ENCODE measurements at places on chromosomes 2 and 18.

DNA sequence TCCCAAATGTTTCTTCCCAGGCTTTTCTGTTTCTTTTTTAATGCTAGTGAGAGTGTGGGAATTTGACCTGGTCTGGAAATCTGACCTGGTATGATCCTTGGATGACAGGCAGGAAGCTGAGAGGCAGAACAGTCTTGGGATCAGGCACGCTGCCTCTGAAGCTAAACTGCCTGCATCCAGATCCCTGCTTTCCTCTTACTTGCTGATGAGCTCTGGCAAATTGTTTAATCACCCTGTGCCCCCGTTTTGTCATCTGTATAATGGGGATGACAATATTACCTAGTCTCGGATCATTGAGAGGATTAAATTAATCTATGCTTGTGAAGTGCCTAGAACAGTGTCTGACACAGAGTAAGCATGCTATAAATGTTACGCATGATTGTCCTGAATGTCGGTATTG lies 3.3 kb downstream of the KLHL23 start:
- H3K27me3 ChIP-seq = peaks cover 9% of the 10 kb centered on the region
- no peak for DNase-seq
- peaks cover 14% of the 10 kb centered on the region for H3K36me3 ChIP-seq

GRCh38 chr2:205709319-205709718 lies 27.0 kb downstream of the NRP2 start:
- no peaks in the 10 kb centered on the region for H3K27me3 ChIP-seq
- no peak overlapping the region for H3K4me3 ChIP-seq
- no peak overlapping the region for H3K27ac ChIP-seq
- no peaks in the 10 kb centered on the region for H3K36me3 ChIP-seq
- DNase-seq = no peak

DNA sequence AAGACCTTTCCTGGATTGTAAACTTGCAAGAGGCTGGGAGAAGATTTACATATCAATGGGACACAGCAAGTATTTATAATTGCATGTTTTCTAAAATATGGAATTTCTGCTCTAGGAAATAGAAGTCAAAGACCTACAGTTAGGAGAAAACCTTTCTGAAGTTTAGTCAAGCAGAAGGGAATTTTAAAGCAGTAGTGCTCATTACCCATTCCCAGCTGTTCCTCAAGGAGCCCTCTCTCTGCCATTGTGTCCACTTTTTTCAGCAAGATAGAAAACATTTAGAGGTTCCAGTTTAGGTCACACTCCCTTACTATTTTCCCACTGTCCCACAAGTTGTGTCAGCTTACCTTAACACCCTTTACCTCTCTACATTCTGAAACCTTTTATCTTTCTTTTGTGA lies 584.0 kb upstream of the CHAC2 start:
- no peaks in the 10 kb centered on the region for H3K36me3 ChIP-seq
- H3K4me3 ChIP-seq = no peak overlapping the region
- no peak overlapping the region for H3K27ac ChIP-seq
- DNase-seq = no peak

DNA sequence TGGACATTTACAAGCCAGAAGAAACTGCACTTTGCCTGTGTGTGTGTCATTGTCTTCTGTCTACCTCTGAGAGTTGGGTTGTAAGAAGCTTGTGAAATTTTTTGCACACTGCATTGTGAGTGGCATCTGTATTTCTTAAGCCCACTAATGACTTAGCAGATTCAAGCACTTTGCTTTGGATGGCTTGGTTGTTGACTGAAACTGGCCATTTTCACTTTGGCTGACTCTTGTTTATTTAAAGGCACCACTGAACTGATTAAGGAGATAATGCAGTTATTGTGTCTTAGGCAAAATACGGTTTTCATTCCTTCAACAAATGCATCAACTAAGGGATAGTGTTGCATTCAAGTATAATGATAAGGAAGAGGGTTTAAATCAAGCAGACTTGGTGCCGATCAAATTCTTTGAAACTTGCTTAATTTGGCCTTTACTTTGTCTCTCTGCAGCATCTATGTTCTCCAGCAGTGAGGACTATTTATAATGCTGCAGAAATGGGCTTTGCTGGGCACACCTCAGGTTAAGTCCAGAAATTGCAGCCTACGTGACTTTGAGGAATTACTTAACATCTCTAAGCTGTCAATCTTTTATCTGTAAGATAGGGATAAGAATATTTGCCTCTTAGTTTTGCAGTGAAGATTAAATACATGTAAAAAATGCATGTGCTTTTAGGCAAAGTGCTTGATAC lies 142.0 kb downstream of the CCDC85A start:
- peaks cover 3% of the 10 kb centered on the region for H3K36me3 ChIP-seq
- H3K4me3 ChIP-seq = no peak overlapping the region
- H3K27me3 ChIP-seq = no peaks in the 10 kb centered on the region
- H3K27ac ChIP-seq = no peak overlapping the region

GRCh38 chr18:58609536-58609993 lies 19.3 kb downstream of the ALPK2 start:
- H3K27me3 ChIP-seq = no peaks in the 10 kb centered on the region
- DNase-seq = no peak
- H3K36me3 ChIP-seq = peaks cover 2% of the 10 kb centered on the region

- no peaks in the 10 kb centered on the region for H3K36me3 ChIP-seq
- no peaks in the 10 kb centered on the region for H3K4me1 ChIP-seq
- H3K4me3 ChIP-seq = no peak overlapping the region
- H3K27ac ChIP-seq = no peak overlapping the region
- DNase-seq = no peak
Measured at GRCh38 chr2:125073440-125073839, 1048.4 kb downstream of the CNTNAP5 start.

- no peak for DNase-seq
- no peaks in the 10 kb centered on the region for H3K36me3 ChIP-seq
- no peak overlapping the region for H3K27ac ChIP-seq
- H3K4me3 ChIP-seq = no peak overlapping the region
Measured at GRCh38 chr18:11497585-11497984, 111.8 kb upstream of the SLC35G4 start.

DNA sequence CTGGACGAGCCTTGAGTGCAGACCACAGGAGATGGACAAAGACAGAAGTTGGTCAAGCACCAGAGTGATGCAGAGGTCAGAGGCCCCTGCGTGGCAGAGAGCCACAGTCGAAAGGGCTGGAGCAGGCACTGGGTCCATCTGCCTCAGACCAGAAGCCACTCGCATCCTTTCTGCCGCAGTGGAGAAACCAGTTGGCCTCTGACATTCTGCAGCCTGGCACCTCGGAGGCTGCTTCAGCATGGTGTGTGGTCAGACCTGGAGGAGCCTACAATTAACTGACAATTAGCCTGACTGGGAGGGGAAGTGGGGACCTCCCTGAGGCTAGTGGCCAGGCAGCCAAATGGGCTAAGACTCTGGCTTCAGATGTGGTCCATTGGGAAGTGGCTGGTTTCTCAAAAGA lies 111.1 kb downstream of the SGPP2 start:
- no peak overlapping the region for H3K27ac ChIP-seq
- H3K4me1 ChIP-seq = peaks cover 7% of the 10 kb centered on the region
- peaks cover 28% of the 10 kb centered on the region for H3K27me3 ChIP-seq
- DNase-seq = no peak
- no peaks in the 10 kb centered on the region for H3K36me3 ChIP-seq
- H3K4me3 ChIP-seq = no peak overlapping the region

DNA sequence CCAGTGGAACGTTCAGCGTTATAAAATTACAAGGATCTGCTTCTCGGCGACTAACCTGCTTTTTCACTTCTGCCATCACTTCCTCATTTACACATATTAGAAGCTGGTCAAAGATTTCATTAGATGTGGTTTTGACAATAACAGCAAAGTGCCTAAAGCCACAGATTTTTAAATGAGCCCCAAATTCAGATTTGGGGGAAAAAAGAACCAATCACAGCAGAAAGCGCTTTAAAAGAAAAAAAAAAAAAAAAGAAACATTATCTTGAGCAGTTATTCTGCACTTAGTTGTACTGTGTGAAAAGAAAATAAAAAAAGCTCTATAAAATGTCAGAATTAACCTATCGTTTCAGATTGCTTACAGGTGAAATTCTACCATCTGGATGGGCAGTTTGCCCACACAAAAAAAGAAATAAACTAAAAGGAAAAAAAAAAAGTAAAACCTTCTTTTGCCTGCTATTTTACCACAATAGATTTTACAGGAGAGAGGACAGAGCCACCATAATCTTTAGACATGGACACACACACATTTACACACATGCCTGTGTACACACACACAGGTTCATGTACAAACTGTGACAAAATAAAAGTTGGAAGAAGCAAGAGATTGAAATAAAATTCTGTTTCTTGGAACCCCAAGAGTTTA lies 167.2 kb downstream of the TCF4 start:
- no peaks in the 10 kb centered on the region for H3K27me3 ChIP-seq
- H3K4me3 ChIP-seq = peak overlapping the region; percentile 14
- no peak for DNase-seq

GRCh38 chr2:74188018-74188601 lies 9.4 kb upstream of the MOB1A start:
- DNase-seq = no peak
- H3K36me3 ChIP-seq = no peaks in the 10 kb centered on the region
- H3K27me3 ChIP-seq = peaks cover 6% of the 10 kb centered on the region
- H3K27ac ChIP-seq = peak overlapping the region; percentile 37
- peaks cover 4% of the 10 kb centered on the region for H3K4me1 ChIP-seq

DNA sequence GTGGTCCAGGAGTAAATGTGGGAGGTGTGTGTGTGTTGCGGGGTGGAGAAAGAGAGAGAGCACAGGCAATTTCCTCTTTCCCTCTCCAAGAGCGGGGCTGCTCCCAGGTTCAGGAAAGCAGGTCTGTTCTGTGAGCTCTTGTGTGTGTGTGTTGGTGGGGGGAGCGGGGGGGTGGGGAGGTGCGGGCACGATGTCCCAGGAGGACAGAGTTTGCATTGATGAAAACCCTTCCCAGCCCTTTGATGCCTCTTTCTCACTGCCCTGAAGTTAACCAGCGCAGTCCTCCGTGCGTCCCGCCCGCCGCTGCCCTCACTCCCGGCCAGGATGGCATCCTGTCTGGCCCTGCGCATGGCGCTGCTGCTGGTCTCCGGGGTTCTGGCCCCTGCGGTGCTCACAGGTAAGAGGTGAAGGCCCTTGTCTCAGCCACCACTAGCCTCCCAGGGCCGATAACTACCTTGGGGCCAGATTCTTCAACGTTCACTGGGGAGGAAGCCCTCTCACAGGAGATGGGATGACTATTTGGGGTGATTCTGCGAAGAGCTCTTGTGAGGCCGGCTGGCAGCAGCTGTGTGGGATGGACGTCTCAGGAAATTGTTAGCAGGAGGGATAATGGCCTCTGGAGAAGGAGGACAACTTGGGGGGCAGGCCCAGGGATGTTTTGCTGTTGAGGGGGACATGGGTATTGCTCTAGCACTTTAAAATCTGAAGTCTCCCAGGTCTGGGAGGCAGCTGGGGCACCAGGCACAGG lies at the start of gene SNORC:
TSS of gene SNORC (plus strand) at position 247 of the 748 bp plus-strand sequence. CDS start at position 325, 78 bp downstream.
- H3K4me1 ChIP-seq = no peaks in the 10 kb centered on the region
- no peak for DNase-seq
- peaks cover 6% of the 10 kb centered on the region for H3K27me3 ChIP-seq
- H3K27ac ChIP-seq = no peak within 1 kb of the TSS
- H3K4me3 ChIP-seq = no peak within 1 kb of the TSS
- no peaks in the 10 kb centered on the region for H3K36me3 ChIP-seq

DNA sequence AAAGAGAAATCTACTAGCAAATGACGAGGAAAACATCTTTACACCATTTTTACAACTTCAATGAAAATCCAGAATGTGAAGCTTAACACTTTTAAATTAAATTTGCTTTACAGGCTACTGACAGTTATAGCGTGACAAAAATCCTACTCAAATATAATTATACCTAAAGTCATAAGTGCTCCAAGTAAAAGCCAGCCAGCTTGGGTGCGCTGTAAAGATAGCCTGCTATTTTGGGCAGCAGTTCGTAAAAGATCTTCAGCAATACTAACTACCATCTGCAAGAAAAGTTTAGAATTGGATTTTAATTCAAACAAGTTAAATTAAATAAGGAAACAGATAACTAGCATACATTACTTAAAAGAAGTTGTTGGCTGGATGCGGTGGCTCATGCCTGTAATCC lies 22.4 kb downstream of the HEATR5B start:
- no peak overlapping the region for H3K27ac ChIP-seq
- peaks cover 26% of the 10 kb centered on the region for H3K36me3 ChIP-seq
- no peak overlapping the region for H3K4me3 ChIP-seq
- no peaks in the 10 kb centered on the region for H3K27me3 ChIP-seq
- no peak for DNase-seq

- DNase-seq = no peak
- peaks cover 6% of the 10 kb centered on the region for H3K4me1 ChIP-seq
- no peak overlapping the region for H3K27ac ChIP-seq
- no peaks in the 10 kb centered on the region for H3K27me3 ChIP-seq
- H3K36me3 ChIP-seq = no peaks in the 10 kb centered on the region
- no peak overlapping the region for H3K4me3 ChIP-seq
Measured at GRCh38 chr2:204480676-204481075, 64.6 kb upstream of the PARD3B start.

- no peaks in the 10 kb centered on the region for H3K27me3 ChIP-seq
- no peak overlapping the region for H3K4me3 ChIP-seq
- no peak for DNase-seq
- no peaks in the 10 kb centered on the region for H3K36me3 ChIP-seq
- H3K4me1 ChIP-seq = peaks cover 12% of the 10 kb centered on the region
Measured at GRCh38 chr2:143473216-143473615, 344.0 kb downstream of the ARHGAP15 start.

GRCh38 chr18:21260621-21261020 lies 18.6 kb downstream of the GREB1L start:
- DNase-seq = no peak
- H3K27me3 ChIP-seq = no peaks in the 10 kb centered on the region
- no peak overlapping the region for H3K27ac ChIP-seq

DNA sequence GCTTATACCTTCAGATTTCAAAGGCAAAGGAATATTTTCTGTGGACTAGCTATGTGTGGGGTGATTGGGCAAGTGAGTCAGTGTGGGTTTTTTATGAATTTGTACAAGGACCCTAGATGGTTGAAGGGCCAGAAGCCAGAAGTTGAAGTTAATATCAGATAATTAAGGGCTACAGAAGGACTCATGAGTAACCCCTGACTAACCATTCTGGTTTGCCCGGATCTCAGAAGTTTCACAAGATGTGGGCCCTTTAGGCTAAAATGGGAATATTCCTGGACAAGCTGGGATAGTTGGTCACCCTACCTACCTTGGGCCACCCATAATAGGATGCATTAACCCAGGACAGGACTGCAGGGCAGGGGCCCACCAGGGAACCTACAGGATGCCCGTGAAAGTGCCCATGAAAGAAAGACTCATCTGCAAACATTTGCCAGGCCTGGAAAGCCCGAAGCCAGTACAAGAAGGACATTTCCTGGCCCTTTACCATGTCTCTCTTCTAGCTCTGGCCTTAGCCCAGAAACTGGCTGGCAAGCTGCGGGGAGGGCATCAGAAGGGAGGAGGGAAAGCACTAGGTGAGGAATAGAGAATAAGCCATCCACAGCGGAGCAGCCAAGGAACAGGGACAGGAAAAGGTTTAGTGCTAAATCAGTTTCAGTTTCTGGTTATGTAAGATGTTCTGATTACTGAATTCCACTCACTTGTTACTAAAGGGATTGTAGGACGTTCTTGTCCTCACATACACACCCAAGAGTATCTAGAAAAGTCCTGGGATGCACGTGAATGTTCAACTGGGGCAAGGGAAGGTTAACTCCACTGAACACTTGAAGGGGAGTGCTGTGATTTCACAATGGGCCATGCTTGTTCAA lies 33.6 kb downstream of the GCG start:
- no peak overlapping the region for H3K4me3 ChIP-seq
- no peaks in the 10 kb centered on the region for H3K36me3 ChIP-seq
- H3K27me3 ChIP-seq = no peaks in the 10 kb centered on the region
- no peak overlapping the region for H3K27ac ChIP-seq
- no peak for DNase-seq
- H3K4me1 ChIP-seq = no peaks in the 10 kb centered on the region
